Adrenal gland (tissue), 19 donors: ENCODE measurements at places on chromosomes 7 and 10. TPM values are rescaled to one million over a fixed set of nuclear protein-coding genes. Genes with fewer than 3 reads are reported as not detected.

- DNase-seq: no peak
Observed at GRCh38 chr7:129530795-129531391, 28.6 kb downstream of the SMKR1 start.

GRCh38 chr7:99340659-99341058 is 15.0 kb downstream of the ARPC1A start:
- DNase-seq: no peak

GRCh38 chr7:6655636-6656385 is 18.7 kb downstream of the ZNF316 start:
- no peak for DNase-seq

DNA sequence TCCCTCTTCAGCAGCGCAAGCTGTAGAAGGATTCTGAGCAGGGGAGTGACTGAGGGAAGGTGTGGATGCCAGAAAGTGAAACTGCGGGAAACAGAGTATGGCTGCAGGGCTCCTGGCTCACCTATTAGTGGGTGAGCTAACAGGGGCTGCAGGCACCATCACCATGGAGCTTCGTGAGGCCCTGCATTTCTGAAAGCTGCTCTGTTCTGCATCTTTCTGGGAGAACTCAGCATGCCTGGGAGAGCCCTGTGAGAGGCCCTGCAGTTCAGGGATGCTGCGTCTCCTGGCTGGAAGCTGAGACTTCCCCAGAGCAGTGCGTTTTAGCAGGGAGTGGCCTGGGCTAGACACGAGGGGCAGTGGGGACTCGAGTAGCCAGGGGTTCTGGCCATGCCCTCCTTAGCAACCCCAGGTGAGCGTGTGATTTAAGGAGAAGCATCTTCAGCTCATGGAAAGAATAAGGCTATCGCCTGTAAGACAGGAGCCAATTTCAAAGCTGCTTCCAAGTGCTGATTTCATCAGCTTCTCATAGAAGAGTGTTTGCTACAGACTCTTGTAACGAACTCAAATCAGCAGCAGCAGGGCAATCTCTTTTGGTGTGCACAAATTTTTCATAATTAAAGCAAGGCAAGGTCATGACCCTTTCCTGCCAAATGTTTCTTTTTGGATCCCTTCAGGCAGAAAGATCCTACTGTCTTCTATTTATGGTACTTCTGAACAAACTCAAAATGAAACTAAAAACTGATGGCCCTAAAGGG is 293.6 kb upstream of the ZNF32 start:
- peak; percentile 35 for DNase-seq

DNA sequence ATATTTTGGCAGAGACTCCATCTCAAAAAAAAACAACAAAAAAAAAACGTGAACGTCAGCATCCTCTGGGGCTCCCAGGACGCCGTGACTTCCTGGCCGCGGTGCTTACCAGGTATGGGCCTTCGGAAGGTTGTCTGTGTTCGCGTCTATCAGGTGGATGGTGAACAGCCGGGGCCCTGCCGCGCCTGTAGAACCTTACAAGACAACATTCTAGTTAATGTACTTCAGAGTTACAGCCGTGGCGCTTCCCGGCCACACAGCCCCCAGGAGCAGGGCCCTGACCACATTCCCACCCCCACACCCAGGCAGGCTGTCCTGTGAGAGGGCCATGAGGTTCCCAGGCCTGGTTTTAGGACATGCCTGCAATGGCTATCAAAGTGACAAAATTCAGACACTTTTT is 111.0 kb downstream of the SMURF1 start:
- DNase-seq: no peak

DNA sequence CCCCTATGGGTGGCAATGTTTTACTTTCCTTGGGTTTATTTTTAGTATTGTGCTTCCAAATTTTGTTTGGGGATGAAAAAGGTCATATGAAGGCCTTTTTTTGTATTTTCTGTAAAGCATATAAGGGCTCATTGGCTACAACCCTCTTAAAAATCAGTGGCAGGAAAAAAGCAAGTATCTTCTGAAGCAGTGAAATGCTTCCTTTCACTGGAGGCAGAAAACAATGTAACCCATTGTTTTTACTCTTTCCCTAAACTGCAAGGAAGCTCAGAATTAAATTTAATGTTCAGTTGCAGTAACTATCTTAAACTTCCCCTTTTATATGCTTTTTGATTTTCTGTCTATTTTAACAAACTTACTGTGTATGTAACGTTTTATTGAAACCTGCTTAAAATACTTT is 148.7 kb upstream of the LYZL1 start:
- DNase-seq: no peak

GBX1 gene
- not detected for total RNA-seq

DNA sequence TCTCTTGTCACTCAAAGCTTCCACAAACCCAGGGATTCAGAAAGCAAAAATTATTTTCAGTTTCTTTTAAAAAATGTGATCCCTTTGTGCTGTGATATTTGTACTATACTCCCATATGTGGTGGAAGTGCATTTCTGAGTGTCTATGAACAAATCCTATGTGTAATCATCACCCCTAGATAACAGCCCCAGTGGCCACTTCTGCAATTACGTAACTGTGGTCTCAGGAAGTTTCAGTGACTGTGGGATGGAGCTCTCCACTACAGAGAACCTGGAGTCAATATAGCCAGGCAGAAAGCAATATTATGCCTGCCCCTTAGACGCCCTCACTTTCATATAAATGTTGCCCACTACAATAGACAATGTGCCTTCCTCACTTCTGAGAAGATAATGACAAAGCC is 1101.7 kb upstream of the GHITM start:
- DNase-seq: no peak

DNA sequence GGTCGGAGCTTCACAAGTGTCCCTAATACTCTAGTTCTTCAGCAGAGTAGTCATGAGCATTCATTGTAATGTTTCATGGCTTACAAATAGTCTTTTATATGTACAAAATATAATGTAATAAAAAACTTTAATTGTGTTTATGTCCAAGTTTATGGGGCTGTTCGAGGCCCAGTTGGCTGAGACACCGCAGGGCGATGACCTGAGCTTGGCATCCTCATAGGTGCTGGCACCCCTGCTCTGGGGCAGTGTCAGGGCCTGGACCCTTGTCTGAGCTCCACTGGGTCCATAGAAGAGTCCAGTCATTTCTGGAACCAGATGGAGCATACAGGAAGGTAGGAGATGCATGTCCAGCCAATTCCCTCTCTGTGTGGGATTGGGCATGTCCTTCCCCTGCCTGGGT is 12.9 kb upstream of the ZMIZ1 start:
- DNase-seq: no peak

PROSER2 gene
- 8.0 TPM for total RNA-seq

DNA sequence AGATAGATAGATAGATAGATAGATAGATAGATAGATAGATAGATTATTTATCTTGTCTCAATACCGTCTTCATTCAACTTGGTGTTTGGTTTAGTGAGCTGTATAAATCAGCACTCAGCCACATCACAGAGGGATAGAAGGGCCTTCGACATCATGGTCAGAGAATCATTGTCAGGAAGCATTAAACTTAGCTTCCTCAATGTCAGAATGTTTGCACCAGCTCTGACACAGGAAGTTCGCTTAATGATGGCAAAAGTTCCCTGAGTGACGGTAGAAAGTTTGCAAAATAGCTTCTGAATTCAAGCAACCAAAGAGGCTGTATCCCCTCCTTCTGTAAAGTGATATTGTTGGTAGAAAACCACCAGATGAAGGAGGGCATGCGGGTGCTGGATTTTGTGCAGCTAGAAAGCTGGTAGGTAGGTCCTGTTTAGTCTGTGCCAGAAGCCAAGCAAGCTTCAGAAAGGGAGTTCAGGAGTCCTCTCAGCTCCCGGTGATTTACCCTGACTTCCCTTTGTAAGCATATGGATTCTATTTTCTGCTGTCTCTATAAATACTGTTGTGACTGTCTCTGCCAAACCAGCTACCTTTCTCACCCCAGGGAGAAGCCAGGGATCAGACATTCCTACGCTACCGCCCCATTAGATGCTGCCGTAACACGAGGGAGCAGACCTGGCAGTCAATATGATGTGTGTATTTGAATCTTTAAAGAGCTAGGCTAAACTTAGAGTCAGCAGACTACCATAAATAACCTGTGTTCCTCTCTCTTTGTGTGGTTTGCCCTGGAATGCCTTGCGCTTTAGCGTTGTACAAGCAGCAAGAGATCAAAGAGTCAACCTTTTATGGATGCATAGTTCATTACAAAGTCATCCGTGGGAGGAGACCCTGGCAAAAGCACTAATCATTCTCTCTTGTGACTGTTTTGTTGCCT is 200.5 kb upstream of the KIAA1217 start:
- no peak for DNase-seq

MALRD1 gene
- 4.8 TPM for total RNA-seq

- no peak for DNase-seq
Observed at GRCh38 chr10:28429573-28430216, 103.2 kb upstream of the WAC start.

GRCh38 chr10:112981553-112981952 is 31.5 kb downstream of the TCF7L2 start:
- no peak for DNase-seq

DNA sequence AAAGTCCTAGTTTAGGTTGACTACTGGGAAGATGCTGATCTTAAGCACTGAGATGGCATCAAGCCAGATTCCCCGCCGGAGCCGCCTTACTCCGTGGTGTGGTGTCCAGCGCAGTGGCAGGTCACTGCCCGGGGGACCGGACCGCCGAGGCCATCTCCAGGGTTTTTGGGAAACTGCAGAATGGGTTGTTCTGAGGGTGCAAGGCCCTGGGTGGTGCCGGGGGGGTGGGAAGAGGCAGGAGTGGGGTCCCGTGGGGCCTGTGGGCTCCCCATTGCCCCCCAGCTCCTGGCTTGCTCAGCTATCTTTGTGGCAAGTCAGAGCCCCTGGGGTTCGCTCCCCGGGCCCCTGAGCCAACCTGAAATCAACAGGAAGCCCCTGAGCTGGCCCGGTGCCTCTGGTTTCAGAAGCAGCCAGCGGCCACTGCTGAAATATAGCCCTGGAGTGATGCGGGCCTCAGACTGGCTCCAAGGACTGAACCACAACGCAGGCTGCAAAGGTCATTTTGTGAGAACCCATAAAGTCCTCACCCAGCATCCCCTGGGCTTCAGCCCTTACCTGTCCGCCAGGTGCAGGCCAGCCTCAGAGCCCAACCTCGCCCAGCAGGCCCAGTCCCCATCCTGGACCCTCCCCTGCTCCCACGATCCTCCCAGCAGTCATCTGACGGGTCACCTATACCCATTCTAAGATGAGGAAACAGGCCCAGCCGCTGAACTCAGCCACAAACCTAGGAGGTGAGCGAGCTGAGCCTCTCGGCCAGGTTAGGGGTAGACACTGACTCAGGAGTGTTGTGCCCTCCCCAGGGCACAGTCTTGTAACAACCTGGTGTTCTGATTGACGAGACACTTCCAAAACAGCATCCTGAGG is 102.7 kb downstream of the PDGFA start:
- no peak for DNase-seq

DNA sequence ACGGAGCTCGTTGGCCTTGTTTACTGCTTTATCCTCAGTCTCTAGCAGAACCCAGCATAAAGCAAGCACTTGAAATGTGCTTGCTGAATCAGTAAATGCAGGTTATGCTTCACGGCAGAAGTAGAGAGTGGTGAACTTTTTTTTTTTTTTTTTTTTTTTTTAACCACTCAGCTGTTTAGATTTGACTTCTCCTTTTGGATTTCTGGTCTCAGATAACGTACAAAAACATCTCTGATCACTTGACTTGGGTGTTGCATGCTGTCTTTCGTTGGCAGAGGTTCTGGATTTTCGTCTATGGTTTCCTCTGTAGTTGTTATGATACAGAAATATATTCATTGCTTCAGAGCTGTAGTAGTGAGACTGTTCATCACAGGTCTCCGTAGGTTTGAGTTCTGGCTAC is 242.5 kb upstream of the HABP2 start:
- no peak for DNase-seq

DNA sequence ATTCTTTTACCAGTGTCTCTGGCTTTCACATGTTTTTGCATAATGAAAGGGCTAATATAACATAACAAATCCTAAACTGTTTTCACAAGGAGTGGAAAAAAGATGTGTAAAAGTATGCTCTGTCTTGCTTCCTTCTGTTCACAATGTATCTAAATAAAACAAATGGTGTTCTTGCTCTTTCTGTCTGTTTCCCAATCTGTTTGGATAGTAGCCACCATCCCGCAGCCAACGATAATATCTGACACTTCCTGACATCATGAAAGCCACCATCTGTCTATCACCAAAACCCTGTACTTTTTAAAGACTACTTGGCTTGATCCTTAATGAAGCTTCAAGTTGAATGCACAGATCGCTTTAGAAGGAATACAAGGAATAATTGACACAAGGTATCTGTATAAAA is 246.2 kb downstream of the ETV1 start:
- no peak for DNase-seq

CRCP gene
- 49.6 TPM for total RNA-seq

GRCh38 chr10:109618301-109618700 is 305.0 kb downstream of the XPNPEP1 start:
- no peak for DNase-seq

DNA sequence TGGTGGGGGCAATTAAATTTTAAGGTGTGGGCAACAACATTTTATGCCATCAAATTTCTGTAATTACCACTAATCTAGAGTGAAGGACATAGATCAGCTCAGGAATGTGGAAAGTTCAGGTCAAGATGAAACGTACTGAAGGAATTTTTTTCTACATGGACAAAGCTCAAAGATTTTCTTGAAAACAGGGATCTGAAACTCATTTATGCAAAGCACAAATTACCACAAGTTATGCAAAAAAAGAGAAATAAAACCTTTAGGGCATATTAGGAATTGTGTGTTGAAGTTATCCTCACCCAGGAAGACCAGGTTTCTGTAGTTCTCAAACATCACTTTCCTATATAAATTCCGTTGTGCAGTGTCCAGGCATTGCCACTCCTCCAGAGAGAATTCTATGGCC is 18.9 kb downstream of the ZNF680 start:
- DNase-seq: no peak

DNA sequence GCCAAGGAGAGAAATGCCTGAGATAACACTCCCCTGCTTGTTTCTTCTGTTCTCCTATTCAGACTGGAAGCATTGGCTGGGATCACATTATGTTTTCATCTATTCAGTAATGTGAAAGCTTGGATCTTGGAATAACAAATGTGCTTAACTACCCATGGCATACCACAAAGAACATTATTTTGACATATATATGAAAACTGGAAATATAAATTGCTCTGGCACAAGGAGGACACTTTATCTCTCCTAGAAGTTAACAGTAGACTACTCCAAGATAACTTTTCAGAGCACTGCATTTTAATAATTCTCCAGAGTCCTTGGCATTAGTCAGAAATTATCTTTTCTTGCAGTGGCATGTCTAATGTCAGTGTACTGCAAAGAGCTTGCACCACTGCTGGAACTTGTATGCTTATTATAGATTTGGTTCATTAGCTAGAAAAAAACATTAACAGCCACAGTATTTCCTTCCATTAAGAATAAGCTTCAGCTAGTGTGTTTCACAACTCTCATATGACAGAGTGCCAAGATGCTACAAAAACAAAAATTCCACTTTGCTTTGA is 169.3 kb upstream of the LRRN3 start:
- no peak for DNase-seq

DENND2A gene
- 7.3 TPM for total RNA-seq

- DNase-seq: no peak
Observed at GRCh38 chr7:4689668-4690067, 7.6 kb downstream of the FOXK1 start.
